ENCODE measurements at places on chromosomes 11 and 22.

- DNase-seq: no peak
Observed at GRCh38 chr11:70860888-70861287, 391.5 kb downstream of the SHANK2 start.

- no peak for DNase-seq
Observed at GRCh38 chr22:47371263-47372090, 609.0 kb downstream of the TBC1D22A start.

- no peak for DNase-seq
Observed at GRCh38 chr11:74696500-74696899, 34.7 kb downstream of the CHRDL2 start.

- no peak for DNase-seq
Observed at GRCh38 chr11:1927026-1927847, 7.7 kb downstream of the TNNT3 start.

GRCh38 chr11:8699903-8700302, 17.3 kb downstream of the RPL27A start:
- no peak for DNase-seq

GRCh38 chr11:74094393-74094792, 76.4 kb downstream of the C2CD3 start:
- no peak for DNase-seq

DNA sequence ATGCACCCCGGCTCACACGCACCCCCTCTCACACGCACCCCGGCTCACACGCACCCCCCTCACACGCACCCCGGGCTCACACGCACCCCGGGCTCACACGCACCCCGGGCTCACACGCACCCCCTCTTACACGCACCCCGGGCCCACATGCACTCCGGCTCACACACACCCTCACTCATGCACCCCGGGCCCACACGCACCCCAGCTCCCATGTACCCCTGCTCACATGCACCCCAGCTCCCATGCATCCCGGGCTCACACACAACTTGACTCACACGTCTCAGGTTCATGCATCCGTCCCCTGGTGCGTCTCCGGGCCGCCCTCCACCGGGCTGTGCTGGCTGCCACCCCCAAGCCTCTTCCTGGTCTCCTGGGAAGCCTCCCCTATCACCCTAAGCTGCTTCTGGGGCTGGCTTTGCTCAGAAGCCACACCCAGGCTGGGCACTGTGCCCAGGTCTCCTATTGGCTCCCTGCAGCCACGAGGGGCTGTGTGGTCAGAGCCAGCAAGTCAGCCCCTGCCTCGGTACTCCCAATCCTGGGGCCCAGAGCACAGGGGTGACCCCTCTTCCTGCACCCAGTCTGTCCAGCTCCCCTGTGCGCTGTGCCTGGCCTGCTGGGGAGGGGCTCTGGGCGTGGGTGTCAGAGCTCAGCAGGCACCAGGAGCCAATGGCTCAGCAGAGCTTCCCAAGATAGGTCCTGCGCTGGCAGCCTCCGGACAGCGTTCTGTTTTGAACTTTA, 16.9 kb downstream of the TSPAN4 start:
- peak; percentile 80 for DNase-seq

- DNase-seq: no peak
Observed at GRCh38 chr11:38005597-38005996, 1407.6 kb upstream of the RAG2 start.

DNA sequence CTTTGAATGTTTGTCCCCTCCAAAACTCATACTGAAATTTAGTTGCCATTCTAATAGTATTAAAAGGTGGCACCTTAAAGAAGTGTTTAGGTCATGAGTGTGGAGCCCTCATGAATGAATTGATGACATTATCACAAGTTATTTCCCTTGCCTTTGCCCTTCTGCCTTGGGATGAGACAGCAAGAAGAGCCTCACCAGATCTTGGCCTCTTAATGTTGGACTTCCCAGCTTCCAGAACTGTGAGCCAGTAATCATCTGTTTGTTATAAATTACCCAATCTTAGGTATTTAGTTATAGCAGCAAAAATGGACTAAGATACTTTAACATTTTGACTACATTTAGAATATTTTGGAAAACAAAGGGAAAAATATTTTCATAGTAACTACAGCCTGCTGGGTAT, 371.0 kb downstream of the JRKL start:
- no peak for DNase-seq

DNA sequence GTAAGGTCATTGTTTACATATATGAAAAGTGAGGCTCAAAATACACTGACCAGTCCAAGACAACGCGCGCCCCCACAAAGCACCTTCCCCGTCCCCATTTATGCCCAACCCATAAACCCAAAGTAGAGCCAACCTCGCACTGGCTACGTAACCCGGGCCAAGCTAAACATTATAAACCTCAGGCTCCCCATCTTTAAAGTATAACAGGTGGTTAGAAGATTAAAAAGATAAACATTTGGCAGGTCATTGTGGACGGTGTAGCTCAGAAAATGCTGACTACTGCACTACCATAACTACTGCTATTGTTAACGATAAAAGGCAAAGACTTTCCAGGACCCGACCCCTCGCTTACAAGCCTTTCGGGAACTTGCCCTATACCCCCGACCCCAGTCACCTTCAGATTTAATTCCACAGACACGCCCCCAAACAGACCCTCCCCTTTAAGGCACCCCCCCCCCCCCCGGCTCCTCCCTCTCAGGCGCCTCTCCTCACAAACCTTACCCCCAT, 470 bp downstream of the NUMA1 start:
- no peak for DNase-seq

- no peak for DNase-seq
Observed at GRCh38 chr11:95100191-95100648, 10.6 kb downstream of the ENDOD1 start.

DNA sequence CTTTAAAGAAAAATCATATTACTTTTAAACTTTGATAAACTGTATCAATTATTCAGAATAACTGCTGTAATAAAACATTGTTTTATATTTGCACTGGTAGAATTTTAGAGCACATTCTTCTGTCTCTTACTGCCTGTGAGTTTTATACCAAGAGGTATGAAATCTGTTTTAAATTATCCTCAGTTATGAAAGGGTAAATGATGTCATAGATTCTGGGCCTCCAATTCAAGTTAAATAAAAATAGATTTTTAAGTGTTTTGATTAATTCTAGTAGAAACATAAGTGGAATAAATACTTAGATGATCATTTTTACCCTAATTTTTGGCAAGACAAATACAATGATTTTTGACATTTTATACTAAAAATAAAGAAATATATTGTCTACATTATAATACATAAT, 93.0 kb downstream of the GUCY1A2 start:
- DNase-seq: no peak

- DNase-seq: peak; percentile 54
Observed at GRCh38 chr11:32171445-32171844, 80.6 kb downstream of the RCN1 start.

DNA sequence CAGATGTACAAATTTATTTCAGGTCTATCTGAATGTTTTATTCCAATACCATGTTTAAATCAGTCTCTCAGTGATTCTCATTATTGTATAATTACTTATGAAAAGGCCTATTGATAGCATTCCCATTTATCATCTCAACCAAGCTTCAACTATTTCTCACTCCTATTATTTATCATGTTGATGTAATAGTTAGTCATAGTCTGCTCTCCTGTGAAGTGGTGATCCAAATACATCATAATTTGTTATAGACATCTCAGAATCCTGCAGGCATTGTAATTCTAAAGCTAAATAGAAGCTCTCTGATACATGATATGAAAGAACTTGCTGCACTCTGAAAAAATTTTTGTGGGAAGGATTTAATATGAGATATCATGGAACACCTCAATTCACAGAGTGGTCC, 21.8 kb upstream of the OR8G1 start:
- DNase-seq: no peak

DNA sequence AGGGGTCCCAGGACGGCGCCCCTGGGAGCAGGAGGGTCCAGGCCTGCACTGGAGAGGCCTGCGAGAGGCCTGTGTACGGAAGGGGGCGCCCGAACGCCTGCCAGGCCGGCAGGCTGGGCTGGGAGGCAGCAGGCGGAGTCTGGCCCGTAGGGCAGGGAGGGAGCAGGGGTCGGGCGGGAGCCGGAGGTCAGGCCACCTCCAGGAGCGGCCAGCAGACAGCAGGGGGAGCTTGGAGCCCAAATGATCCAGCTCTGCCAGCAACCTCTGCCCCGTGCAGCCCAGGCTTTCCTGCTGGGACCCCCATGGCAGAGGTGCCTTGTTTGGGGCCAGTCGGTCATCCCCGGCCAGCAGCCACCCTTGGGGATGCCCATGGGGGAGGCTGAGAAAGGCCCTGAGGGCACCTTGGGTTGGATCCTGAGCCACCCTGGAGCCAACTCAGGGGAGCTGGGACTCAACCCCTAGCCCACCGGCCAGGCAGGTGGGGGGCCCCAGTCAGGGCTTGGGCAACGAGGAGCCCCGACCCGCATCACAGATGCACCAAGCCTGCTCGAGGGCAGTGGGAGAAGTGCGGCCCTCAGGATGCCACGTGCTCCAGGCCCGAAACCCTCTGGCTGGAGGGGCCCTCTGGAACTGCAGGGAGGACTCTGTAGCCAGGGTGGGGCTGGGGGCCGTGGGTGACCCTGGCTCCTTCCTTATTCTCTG, 9.6 kb upstream of the SYT8 start:
- no peak for DNase-seq

GRCh38 chr22:19122143-19122751, at the start of gene DGCR2:
Gene DGCR2 (minus strand): TSS chr22:19122412. CDS start chr22:19122206, 206 bp downstream.
- peak; percentile 95 for DNase-seq

DNA sequence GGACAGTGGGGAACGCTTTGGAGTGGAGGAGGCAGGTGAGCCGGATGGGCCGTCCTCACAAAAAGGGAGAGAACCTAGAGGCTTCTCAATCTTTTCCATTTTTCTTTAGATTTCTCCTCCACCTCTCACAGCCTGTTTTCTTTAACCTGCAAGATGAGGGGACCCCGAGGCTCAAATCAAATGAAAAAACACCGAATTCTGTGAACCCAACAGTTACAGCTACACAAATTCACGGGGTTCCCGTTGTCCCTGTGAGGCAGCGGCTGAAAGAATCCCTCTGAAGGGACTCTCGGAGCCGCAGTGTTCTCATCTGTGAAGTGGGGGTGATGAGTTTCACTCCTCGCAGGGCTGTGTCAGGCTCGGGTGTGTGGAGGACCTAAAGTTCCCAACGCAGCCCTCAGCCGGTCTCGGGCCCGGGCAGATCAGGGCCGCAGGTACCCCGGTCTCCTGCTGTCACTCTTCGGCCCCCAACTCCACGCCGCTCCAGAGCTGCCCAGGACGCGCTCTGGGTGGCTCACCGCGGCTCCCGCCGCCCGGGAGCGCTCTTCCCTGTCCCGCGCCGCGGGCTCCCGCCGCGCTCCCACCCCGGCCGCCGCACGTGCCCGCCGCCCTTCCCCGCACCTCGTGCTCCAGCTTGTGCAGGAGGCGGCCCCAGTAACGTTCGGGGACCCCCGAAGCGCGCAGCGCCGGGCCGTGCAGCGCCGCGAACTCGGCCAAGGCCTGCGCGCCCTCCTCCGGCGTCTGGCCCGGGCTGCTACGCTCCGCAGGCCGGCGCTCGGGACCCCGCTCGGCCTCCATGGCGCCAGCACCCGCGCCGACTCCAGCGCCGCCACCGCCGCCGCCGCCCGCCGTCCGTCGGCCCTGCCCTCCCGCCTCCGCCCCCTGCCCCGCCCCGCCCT, at the start of gene TTLL12:
TTLL12 (minus strand) TSS at position 863 of the 899 bp plus-strand sequence; CDS start at position 798, 65 bp downstream.
- peak; percentile 59 for DNase-seq

DNA sequence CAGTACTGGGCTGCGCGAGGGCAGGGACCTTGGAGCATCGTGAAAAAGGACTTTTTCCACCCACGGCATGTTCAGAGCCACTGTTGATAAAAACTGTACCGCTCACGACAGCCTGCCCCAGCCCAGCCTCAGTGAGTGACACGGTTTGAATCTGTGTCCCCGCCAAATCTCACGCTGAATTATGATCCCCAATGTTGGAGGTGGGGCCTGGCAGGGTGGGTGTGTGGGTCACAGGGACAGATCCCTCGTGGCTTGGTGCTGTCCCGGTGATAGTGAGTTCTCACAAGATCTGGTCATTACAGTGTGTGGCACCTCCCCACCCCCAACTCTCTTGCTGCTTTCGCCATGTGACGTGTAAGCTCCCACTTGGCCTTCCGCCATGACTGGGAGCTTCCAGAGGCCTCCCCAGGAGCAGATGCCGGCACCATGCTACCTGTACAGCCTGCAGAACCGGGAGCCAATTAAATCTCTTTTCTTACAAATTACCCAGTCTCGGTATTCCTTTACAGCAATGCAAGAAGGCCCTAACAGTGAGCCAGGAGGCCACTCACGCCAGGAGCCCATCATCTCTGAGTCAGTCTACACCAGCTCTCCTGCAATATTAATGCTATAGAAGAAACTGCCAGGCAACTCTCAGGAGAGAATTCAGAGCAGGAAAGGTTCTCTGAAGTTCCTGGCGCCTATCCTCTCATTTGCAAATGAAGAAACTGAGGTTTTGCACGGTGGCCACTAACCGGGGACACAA, 1.3 kb downstream of the TOLLIP start:
- DNase-seq: no peak

DNA sequence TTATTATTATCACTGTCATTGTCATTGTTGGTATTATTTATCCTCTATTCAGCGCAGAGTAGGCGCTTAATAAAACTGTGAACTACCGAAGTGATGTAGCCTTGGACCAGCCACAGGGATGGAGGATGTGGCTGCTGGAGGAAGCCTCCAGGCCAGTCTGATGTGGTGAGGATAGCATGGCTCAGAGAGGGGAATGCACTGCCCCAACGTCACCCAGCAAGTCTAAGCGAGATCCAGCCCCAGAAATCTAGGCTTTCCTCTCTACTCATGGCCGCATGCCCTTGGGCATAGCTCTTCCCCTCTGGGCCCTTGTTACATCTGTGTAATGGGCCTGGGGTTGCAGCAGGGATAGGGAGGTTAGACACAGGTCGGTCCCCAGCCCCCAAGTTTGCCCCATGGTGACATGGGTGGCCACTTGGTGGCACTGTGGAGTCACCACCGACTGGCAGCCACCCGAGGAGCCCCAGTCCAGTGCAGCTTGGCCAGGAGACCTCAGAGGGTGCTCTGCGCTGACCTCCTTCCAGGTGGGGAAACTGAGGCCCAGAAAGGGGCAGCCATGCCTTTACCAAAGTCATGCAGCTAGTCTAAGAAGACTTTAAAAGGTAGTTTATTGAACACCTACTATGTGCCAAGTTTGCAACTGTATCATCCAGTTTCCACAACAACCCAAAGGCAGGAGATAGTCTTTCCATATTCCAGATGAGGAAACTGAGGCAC, 395.7 kb downstream of the MN1 start:
- DNase-seq: no peak

DNA sequence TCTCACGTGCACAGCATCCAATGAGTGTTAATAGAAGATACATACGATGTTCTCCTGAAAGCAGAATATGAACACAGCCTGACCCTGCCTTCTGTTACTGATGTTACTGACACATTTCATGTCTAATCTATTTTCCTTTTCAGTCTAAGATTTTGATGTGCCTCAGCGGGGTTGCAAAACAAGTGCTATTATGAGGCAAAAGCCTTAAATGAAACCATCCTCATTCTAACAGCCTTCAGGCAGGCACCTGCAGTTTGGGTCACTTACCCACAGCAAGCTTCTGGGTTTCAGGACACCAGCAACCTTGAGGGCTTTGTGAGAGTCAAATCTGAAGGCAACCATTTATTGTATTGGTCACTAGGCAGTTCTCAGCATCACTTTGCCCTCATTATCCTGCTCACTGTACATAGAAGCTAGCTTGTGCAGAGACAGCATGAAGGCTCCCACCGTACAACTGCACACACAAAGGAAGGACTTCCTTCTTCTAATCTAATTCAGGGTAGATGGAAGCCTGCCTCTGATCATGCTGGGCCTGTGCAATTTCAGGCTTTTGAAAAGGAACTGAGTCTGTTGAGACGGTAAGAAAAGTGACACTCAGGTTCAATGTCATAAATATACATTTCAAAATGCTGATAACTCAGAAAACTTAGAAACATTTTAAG, 183.2 kb upstream of the PITPNB start:
- no peak for DNase-seq
